ENCODE measurements at places on chromosomes 12 and 14.

- no peaks in the 10 kb centered on the region for H3K4me1 ChIP-seq
- H3K4me3 ChIP-seq = no peak overlapping the region
- no peak overlapping the region for H3K27ac ChIP-seq
- H3K27me3 ChIP-seq = no peaks in the 10 kb centered on the region
- no peaks in the 10 kb centered on the region for H3K36me3 ChIP-seq
- no peak for DNase-seq
These were observed 1267.6 kb downstream of the SLC16A7 start for GRCh38 chr12:60863421-60863820.

- no peaks in the 10 kb centered on the region for H3K27me3 ChIP-seq
- H3K4me3 ChIP-seq = peak overlapping the region; percentile 16
- DNase-seq = no peak
- H3K27ac ChIP-seq = no peak overlapping the region
- H3K4me1 ChIP-seq = peaks cover 3% of the 10 kb centered on the region
These were observed 636.5 kb upstream of the TBX3 start for GRCh38 chr12:115320451-115320850.

DNA sequence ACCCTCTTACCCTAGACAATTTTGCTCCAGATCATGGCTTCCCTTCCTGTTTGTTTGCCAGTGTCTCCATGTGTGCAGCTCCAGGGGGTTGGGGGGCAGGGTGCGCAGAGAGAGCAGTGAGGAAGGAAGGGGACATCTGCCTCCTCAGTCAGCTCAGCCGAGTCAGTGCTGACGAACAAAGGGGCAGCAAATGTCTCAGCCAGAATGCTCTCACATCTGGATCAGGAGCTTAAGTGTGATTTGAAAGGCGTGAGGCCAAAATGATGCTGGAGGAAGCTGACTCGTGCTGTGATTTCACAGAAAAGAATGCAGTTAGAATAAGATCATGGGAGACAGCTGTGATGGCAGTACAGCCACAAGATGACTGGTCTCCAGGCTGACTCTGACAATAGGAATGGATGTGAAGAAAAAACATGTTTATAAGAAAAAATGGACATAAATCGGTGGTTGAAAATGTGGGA lies 27.1 kb upstream of the CDK17 start:
- H3K4me1 ChIP-seq = peaks cover 4% of the 10 kb centered on the region
- no peak overlapping the region for H3K4me3 ChIP-seq

DNA sequence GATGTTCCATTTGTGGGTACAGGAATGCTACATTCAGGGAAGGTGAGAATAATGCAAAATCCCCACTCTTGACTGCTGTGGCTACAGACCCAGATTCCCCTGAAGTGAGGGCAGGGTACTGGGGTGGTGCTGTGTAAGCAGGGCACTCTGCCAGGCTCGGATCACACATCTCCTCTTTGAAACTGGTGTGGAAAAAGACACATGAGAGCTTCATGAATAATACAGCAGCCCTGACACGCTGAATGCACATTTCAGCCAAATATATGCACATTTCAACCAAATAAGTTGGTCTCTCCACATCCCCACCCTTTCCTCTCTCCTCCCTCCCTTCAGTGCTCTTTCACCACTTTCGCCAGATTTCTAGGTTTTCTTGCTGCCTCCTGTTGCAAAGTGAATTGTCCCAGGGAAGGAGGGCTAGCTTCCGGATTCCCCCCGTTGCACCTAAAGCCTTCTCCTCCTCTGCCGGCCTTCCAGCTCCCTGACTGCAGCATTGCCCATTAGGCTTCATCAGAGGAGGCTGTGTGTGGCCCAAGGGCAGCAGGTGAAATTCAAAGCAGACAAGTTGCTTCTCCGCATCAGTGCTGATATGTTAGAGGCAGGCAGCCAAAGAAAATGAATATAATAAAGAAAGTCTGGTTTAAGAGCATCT lies 118.2 kb upstream of the TMCC3 start:
- DNase-seq = no peak
- H3K4me3 ChIP-seq = no peak overlapping the region
- H3K4me1 ChIP-seq = peaks cover 2% of the 10 kb centered on the region
- H3K27me3 ChIP-seq = no peaks in the 10 kb centered on the region

- no peaks in the 10 kb centered on the region for H3K4me1 ChIP-seq
- H3K36me3 ChIP-seq = no peaks in the 10 kb centered on the region
- DNase-seq = no peak
- no peak overlapping the region for H3K4me3 ChIP-seq
These were observed 20.1 kb upstream of the PPFIA2 start for GRCh38 chr12:81779216-81779615.

DNA sequence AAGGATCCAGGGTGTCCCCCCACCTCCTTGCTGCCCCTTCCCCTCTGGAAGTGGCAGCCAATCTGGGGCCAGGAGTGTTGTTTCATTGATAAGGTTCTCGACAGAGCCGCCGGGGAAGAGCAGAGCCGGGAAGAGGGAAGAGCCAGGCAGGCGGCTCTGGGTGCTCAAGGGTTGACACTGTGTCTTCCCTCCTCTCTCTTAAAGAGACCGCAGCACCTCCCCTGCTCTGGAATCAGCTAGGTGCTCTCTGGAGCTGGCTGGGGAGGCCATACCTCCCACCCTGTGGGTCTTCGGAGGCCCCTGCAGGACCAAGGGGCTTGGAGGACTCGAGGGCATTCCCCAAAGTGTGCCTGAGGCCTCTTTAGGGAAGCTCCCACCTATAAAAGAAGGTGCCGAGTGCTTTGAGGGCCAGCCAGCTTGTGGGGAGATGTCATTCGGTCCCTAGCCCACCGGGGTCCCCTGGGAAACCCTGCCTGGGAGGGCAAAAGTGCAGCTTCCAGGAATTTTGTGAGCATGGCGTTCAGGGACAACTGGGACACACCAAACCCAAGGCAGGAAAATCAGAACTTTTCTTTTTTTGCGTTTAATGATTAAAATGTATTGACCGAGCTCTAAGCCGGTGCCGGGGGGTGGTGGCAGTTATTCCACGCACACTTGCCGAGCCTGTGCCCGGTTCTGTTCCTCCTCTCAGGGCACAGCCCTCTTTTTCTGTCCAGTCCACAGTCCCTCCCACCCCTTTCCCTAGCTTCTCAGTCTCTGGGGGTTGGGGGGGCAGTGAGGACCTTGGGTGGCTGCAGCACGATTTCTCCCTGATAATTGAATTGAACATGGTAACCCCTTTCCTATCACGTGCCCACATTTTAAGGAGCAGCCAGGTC lies 3.0 kb downstream of the SETD1B start:
- no peak overlapping the region for H3K27ac ChIP-seq
- H3K27me3 ChIP-seq = no peaks in the 10 kb centered on the region
- H3K4me1 ChIP-seq = peaks cover 26% of the 10 kb centered on the region
- peaks cover 56% of the 10 kb centered on the region for H3K36me3 ChIP-seq
- peak overlapping the region; percentile 56 for H3K4me3 ChIP-seq

GRCh38 chr12:103958621-103959020 lies 7.1 kb upstream of the TDG start:
- H3K27me3 ChIP-seq = no peaks in the 10 kb centered on the region
- H3K27ac ChIP-seq = no peak overlapping the region
- no peak overlapping the region for H3K4me3 ChIP-seq

- H3K4me3 ChIP-seq = no peak overlapping the region
- DNase-seq = no peak
- peaks cover 26% of the 10 kb centered on the region for H3K36me3 ChIP-seq
- H3K27ac ChIP-seq = no peak overlapping the region
- H3K4me1 ChIP-seq = peaks cover 5% of the 10 kb centered on the region
- H3K27me3 ChIP-seq = no peaks in the 10 kb centered on the region
These were observed 2.2 kb downstream of the SCARB1 start for GRCh38 chr12:124861492-124861891.

DNA sequence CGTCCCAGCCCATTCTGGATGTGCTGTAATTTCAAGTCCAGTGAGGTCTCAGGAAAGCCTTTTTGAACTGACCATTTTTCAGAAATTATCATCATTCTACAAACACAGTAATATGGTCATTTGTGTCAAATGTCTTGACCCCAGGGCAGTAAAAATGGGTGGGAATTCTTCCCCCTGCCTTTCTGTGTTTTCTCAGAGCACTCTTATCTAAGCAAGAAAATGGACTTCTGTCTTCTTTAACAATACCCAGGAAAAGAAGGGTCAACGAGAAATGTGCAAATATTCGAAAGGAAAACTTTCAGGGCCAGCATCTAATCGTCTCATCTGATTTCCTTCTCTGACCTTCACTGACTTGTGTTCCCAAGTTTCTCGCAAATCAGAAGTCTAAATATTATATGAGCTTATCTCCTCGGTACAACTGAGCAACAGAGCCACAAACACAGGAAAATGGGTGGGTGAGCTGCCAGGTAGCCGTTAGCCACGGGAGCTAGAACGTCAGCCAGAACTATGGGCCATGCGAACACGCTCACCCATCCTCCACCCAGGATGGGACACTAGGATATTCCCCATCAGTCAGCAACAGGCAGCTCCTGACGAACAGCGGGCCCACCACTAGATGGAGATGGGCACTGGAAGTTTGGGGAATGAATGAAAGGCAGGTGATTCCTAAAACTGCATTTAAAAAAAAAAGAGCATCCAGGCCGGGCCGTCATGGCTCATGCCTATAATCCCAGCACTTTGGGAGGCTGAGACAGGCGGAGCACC lies 57.1 kb downstream of the VWF start:
- DNase-seq = no peak
- H3K27ac ChIP-seq = no peak overlapping the region
- H3K27me3 ChIP-seq = no peaks in the 10 kb centered on the region
- no peaks in the 10 kb centered on the region for H3K36me3 ChIP-seq

- no peak overlapping the region for H3K27ac ChIP-seq
- no peak overlapping the region for H3K4me3 ChIP-seq
- peaks cover 11% of the 10 kb centered on the region for H3K27me3 ChIP-seq
- H3K4me1 ChIP-seq = no peaks in the 10 kb centered on the region
These were observed 190.7 kb upstream of the CCND2 start for GRCh38 chr12:4082809-4083403.

DNA sequence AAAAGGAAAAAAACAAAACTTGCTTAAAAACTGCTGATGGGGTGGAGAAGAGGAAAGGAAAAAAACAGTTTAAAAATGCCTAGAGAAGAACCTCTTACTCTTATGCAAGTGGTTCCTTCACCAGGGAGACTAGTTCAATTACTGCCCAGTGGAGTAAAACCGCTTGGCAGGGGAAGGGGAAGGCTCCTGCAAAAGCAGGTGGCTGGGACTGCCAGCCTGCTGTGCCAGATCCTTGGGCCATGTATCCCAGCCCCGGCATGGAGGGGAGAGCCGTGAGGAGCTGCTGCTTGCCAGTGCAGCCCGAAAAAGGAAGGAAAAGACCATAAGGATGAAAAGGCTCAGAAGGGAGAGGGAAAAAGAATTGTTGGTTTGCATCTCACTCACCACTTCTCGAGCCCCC lies 123.0 kb downstream of the FSCB start:
- no peak overlapping the region for H3K27ac ChIP-seq
- no peak overlapping the region for H3K4me3 ChIP-seq
- H3K36me3 ChIP-seq = no peaks in the 10 kb centered on the region
- DNase-seq = no peak
- no peaks in the 10 kb centered on the region for H3K27me3 ChIP-seq

GRCh38 chr12:123269896-123270213 lies 1.8 kb downstream of the CDK2AP1 start:
- peak overlapping the region; percentile 94 for H3K27ac ChIP-seq
- H3K27me3 ChIP-seq = no peaks in the 10 kb centered on the region
- H3K36me3 ChIP-seq = peaks cover 43% of the 10 kb centered on the region
- DNase-seq = no peak
- peak overlapping the region; percentile 83 for H3K4me3 ChIP-seq

DNA sequence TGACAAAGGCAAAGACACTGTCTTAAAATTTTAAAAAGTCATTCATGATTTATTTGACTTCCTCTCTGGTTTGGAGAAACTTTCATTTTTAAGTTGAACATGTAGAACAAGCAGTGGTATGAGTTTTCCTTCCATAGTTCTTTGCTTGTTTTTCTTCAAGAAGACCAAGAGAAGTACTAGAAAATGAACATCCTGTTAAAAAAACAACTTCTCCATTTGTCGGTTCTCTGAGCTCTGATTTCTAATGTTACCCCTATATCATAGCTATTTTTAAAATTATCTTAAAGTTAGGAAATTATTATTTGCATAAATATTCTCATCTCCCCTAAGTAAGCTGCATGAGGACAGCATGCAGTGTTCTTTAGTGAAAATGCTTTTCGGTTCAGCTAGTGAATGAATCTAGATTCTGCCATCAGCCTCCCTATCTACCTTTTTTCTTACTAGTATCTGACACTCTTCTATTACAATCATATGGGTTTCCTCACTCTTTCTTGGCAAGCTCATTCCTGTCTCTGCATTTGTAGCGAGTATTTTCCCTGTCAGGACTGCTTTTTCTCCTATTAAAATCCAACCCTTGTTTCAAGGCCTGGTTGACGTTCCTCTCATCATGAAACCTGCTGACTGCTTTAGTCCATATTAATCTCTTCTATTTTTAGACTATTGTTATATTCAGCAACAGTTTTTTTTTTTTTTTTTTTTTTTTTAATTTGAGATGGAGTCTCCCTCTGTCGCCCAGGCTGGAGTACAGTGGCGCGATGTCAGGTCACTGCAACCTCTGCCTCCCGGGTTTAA lies 15.8 kb downstream of the DIP2B start:
- H3K27me3 ChIP-seq = no peaks in the 10 kb centered on the region
- H3K36me3 ChIP-seq = no peaks in the 10 kb centered on the region
- H3K27ac ChIP-seq = no peak overlapping the region
- DNase-seq = no peak
- no peak overlapping the region for H3K4me3 ChIP-seq

GRCh38 chr14:23421594-23421993 lies 13.5 kb upstream of the MYH6 start:
- peaks cover 2% of the 10 kb centered on the region for H3K4me1 ChIP-seq
- DNase-seq = no peak
- H3K4me3 ChIP-seq = no peak overlapping the region
- H3K27ac ChIP-seq = no peak overlapping the region
- H3K27me3 ChIP-seq = no peaks in the 10 kb centered on the region

DNA sequence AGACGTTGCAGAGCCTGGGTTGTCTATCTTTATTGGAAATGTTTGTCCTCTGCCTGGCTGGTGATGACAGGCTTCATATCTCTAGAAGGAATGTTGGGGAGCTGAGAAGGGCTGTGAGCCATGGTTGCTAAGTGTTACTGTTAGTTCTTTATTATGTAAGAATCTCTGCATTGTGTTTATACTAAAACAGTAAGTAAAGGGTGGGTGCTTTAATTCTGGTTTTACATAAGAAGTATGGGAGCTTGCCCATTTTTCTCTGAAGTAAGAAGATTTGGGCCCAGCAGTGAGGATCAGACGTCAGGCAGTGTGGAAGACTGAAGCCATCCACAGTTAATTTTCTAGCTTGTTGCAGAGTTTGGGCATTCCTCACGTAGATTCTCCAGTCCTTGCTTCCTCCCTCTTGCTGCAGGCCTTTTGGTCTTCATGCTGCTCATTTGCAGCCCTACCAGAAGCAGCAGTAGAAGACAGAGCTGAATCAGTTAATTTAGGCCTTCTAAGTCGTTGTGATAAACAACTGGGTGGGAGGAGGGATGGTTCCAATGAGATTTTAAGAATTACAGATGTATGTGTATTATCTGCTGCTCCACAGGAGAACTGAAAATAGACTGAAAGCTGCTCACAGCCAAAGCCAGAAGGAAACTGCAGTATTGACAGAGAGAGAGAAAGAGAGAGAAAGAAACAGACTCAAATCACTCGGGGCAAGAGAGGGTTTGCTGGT lies 21.4 kb downstream of the WNT5B start:
- H3K36me3 ChIP-seq = peaks cover 40% of the 10 kb centered on the region
- H3K4me1 ChIP-seq = no peaks in the 10 kb centered on the region
- DNase-seq = no peak

- H3K27me3 ChIP-seq = no peaks in the 10 kb centered on the region
- H3K36me3 ChIP-seq = no peaks in the 10 kb centered on the region
- H3K27ac ChIP-seq = no peak overlapping the region
- no peak for DNase-seq
- H3K4me1 ChIP-seq = peaks cover 1% of the 10 kb centered on the region
These were observed 270.3 kb downstream of the CCDC91 start for GRCh38 chr12:28460420-28461130.

GRCh38 chr14:81231540-81231939 lies 10.8 kb upstream of the GTF2A1 start:
- H3K27me3 ChIP-seq = no peaks in the 10 kb centered on the region
- no peaks in the 10 kb centered on the region for H3K36me3 ChIP-seq
- H3K4me1 ChIP-seq = no peaks in the 10 kb centered on the region
- no peak for DNase-seq
- no peak overlapping the region for H3K4me3 ChIP-seq

All from neuronal stem cell (in vitro differentiated cells).